Foreskin melanocyte (primary cell): ENCODE measurements at places on chromosomes 7 and 10.

GRCh38 chr7:157568106-157568769 lies 231.4 kb downstream of the DNAJB6 start:
- DNase-seq, result peak; percentile 1

GRCh38 chr7:19110776-19111175 lies 6.7 kb downstream of the TWIST1 start:
- no peak for DNase-seq

GRCh38 chr10:51608211-51608610 lies 91.2 kb downstream of the CSTF2T start:
- DNase-seq, result no peak

GRCh38 chr10:70482982-70483760 lies 4.6 kb downstream of the PALD1 start:
- no peak for DNase-seq
